ENCODE measurements at places on chromosomes 16 and 17.

- no peak for DNase-seq
Measured at GRCh38 chr17:10657879-10658278, 770 bp upstream of the MYH3 start.

GRCh38 chr16:73058221-73058615, 10.3 kb upstream of the ZFHX3 start:
- no peak for DNase-seq

- no peak for DNase-seq
Measured at GRCh38 chr17:14058051-14058450, 11.3 kb upstream of the COX10 start.

DNA sequence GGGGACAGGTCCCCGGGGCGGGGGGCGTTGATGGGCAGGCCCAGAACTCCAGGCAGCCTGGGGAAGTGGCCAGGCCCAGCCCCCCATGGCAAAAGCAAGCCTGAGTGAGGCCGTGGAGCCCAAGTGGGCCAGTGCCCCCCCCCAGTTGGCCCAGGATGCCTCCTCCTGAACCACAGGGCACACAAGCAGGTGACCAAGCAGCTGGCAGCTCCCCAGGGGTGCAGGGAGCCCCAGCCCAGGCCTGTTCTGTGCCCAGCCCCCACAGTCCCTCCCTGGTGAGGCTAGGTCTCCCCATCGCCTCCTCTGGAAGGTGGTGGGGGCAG, 38.2 kb upstream of the PVALEF start:
- DNase-seq = no peak

DNA sequence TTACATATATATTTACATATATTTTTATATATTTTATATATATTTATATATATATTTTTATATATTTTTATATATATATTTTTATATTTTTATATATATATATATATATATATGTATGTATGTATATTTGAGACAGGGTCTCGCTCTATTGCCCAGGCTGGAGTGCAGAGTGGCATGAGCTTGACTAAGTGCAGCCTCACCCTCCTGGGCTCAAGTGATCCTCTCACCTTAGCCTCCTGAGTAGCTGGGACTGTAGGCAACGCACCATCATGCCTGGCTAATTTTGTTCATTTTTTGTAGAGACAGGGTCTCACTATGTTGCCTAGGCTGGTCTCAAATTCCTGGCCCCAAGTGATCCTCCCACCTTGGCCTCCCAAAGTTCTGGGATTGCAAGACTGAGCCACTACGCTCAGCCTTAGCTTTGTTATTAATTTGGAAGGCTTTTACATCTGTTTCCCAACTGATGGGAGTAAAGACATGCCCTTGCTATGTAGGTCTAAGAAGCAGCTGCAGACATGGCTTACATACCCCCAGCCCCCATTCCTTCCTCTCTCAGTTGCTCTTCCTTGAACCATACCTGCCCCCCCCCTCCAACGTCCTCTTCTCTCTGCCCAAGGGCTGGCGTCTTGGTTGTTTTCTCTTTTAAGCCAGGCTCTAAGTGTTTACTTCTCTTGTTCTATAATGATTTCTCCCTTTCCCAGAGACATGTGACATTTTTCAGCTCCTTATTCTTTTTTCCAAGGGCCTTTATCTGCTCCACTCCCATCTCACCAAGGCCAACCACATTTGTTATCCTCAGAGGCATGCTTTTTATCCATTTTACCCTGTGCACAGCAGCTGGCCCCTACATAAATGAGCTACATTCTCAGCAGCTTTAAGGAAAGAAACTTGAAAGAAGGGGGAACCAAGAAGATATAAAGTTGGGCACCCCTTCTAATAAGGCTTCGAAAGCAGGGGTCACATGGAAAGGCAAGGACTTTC, 64.2 kb upstream of the ATF7IP2 start:
- DNase-seq = no peak

- no peak for DNase-seq
Measured at GRCh38 chr17:11803231-11803969, 193.9 kb downstream of the ZNF18 start.

DNA sequence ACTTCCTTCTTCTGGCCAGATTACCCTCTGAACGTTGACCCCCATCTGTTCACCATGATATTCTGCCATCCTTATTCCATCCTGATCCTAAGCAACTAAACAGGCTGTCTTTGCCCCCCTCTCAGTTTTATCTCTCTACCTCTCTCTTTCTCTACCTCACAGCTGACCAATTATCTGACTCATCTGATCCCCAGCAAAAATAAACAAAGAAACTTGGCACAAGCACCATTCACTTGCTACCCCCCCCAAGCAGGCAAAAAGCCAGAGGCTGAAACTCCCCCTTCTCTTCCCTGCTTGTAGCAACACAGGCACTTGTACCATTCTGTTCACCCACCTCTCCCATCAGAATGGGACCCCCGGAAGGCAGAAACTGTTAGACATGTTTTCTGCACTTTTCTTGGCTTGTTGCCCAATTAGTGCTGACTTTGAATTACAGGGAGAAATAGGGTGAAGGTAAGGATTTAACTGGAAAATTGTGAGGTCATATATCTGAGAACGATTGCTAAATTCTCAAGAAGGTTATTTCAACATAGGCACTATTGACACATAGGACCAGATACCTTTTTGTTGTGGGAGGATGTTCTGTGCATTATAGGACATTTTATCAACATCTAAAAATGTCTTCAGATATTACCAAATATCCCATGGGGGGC, 163.2 kb downstream of the TOX3 start:
- DNase-seq = no peak

- DNase-seq = no peak
Measured at GRCh38 chr17:65018610-65019316, 37.8 kb downstream of the GNA13 start.

DNA sequence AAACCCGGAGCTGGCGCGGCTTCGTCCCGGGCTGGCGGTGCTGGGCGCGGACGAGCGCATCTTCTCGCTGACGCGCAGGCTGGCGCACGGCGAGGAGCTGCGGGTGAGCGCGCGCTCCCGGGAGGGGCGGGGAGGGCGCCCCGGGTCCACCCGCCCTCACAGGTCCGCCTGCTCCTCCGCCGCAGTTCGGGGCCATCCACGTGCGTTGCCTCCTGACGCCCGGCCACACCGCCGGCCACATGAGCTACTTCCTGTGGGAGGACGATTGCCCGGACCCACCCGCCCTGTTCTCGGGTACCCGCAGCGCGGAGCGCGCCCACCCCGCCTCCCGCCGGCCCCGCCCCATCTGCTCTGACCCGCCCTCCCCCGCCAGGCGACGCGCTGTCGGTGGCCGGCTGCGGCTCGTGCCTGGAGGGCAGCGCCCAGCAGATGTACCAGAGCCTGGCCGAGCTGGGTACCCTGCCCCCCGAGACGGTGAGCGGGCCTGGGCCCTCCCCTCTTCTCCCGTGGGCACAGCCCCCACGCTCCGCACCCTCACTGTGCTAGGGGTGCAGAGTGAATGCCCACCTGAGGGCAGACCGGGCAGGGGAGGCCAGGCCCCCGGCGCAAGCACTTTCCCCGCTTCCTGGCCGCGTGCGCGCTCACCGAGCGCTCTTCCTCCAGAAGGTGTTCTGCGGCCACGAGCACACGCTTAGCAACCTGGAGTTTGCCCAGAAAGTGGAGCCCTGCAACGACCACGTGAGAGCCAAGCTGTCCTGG, 1.4 kb downstream of the HAGHL start:
- no peak for DNase-seq

DNA sequence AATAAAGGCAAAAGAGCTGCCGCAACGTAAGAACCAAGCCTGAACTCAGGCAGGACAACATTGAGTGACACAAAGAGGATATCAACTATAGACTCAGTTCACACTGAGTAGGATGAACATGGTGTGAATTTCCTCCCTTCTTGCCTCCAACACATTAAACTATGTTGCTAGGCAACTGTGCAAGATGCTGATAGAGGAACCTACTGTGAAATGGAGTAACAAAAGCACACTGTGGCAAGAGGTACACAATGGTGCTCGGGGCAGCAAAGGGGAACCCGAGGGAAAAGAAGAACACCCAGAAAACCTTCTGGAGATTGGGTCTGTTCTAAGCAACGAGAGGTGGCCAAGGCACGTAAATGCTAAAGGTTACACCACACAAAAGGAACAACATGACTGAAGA, 34.1 kb downstream of the GRB2 start:
- no peak for DNase-seq

GRCh38 chr17:71180801-71181385, 939.9 kb upstream of the SOX9 start:
- DNase-seq = no peak

DNA sequence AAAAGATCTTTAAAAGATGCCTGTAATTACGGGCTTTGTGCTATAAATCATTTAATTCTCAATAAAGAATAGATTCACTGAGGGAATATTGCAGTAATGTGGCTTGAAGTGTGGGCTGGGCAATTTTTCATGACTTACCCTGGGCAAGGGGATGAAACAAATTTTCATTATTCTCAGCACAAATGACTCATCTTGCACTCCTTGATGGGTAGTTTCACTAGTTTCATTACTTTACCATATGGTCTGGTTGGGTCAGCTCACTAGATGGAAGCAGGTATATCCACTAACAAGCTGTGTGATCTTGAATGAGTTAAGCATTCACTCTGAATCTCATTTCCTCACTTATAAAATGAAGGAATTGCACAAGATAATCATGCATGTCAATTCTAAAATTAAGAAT, 234.3 kb downstream of the ABCC12 start:
- DNase-seq = no peak

- DNase-seq = no peak
Measured at GRCh38 chr17:55563363-55563762, 52.1 kb upstream of the SMIM36 start.

- DNase-seq = no peak
Measured at GRCh38 chr16:73054498-73054812, 6.5 kb upstream of the ZFHX3 start.

DNA sequence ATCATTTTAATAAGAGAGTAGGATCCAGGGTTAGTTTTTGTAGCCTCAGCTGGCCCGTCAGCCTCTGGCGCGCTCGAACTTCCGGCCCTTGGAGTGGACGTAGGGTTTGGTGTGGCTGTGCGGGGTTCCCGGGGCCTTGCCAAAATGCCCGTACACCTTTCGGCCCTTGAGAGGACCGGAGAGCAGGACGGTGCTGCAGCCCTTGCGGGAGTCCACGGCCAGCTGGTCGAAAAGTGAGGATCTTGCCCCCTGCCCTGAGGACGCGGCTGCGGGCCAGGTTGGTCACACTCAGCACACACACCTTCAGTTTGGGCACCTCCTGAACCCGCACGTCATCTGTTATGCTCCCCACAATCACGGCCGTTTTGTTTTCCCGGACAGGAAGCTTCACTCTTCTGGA, 42.2 kb upstream of the CNTNAP4 start:
- DNase-seq = no peak

DNA sequence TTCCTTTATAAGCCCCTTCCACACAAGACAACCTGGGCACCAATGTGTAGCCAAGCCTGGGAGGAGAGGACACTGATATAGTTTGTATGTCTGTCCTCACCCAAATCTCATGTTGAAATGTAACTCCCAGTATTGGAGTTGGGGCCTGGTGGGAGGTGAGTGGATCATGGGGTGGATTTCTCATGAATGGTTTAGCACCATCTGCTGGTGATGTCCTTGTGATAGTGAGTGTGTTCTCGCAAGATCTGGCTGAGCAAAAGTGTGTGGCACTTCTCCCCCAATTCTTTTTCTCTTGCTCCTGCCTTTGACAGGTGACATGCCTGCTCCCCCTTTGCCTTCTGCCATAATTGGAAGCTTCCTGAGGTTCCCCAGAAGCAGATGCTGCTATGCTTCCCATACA, 135.8 kb downstream of the USP31 start:
- DNase-seq = no peak

GRCh38 chr17:63834431-63835166, 7.1 kb upstream of the FTSJ3 start:
- DNase-seq = no peak

GRCh38 chr16:19305443-19305842, 19.9 kb downstream of the CLEC19A start:
- DNase-seq = no peak

GRCh38 chr16:81539009-81539758, 94.6 kb downstream of the CMIP start:
- DNase-seq = no peak

DNA sequence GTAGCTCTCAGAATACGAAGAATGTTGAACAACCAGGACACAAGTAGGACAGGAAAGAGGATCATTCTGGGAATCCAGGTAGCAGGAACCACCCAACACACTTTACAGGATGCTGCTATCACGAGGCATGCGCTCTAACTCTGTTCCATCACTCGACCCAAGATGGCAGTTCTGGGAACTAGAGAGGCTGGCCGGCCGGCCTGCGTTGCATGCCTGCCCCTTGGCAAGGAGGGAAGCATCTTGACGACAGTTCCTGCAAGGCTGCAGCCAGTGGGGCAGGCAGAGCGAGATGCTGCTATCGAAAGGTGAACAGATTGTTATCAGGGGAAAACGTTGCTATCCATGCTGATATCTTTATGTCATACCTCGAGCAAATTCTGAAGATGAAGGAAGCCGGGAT, 19.2 kb upstream of the SLC46A1 start:
- no peak for DNase-seq

DNA sequence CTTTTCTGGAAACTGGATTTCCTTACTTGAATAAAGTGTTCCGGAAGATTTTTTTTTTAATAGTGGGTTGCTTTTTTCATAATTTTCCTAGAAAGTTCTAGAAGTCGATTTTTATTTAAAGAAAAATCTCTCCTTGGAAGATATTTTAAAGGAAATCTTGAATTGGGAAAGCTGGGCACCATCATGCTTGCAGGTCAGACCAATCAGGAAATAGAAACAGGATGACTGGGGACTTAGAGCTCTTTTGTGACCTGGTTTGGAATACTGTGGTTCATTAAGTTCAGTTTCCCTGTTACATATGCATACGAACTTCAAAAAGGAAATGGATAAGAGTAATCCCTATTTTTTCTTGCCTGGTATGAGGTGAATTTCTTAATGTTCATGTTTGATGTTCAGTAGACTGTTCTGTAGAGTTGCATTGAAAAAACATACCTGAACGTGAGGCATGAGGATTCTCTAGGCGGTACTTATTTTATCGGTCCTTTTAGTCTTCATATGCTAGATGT, 1.2 kb downstream of the NFATC3 start:
- no peak for DNase-seq

DNA sequence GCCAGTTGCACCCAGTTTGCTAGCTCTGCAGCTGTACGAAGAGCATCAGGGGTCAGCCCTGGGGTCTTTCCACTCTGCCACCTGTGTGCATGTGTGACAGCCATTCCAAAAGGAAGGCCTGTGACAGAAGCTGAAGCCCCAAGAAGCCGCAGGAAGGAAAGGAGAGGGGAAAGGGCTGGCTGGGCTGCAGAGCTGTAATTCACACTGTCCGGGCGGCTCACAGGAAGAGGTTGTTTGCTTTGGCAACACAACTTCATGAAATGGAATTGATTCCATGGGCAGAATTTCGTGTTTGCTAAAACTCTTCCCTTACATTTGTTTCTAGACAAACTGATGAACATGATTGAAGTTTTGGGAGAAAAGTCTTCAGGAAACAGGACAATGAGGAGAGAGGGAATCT, 14.8 kb downstream of the TMEM204 start:
- DNase-seq = no peak

GRCh38 chr16:3187798-3188674, at the start of gene OR1F1:
Gene OR1F1 (plus strand): TSS chr16:3188204.
- DNase-seq = no peak

- DNase-seq = no peak
Measured at GRCh38 chr17:65130832-65131231, 6.3 kb upstream of the RGS9 start.
